Stimulated activated CD8-positive, alpha-beta memory T cell treated with anti-CD3 and anti-CD28 coated beads, Interleukin-4, amount 100 ng/mL, for 24 hours (primary cell): ENCODE measurements at places on chromosomes 5 and 9.

DNA sequence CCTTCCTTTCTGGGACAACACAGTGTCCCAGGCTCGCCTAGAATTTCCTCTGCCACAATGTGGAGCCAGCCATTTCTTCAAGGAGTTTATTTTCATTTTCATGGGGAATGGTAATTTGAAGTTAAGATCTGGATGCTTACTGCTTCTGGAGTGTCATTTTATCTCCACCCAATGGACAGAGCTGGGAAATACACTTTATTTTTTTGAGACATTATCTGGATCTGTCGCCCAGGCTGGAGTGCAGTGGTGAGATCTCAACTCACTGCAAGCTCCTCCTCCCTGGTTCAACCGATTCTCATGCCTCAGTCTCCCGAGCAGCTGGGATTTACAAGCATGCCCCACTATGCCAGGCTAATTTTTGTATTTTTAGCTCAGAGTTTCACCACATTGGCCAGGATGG, 12.7 kb upstream of the THG1L start:
- DNase-seq = no peak

DNA sequence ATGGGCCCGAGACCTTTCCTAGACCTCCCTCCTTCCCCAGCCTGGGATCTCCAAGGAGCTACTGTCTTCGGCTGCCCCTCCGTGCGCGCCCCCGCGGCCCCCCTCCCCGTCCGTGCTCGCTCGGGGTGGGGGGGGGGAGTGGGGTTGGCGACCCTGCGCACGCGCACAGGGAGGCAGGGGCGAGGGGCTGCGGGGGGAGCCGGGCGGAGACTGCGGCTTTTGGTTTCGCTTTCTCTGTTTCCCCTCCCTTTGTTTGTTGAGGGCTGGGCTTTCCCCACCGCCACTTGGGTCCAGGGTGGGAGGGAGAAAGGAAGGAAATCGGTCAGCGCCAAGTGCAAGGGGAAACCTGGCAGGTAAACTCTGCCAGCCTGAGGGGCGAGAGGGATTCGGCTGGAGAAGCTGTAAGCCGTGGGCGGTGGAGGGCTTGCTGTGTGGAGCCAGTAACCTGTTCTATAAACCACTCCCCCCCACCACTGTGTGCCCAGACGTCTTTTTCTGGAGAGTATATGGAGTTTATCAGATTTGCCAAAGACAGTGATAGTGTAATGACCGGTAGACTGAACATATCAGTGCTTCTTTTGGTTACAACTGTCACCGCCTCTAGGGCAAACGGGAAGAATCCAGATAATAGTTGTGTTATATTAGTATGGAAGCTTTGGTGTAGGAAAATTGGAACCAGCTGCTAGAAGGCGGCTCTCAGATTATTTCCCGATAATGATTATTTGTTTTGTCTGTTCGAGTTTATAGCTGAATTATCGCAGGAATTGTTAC, 684 bp downstream of the DNAJA1 start:
- DNase-seq = peak; percentile 69

GRCh38 chr5:98588215-98588614, 185.2 kb upstream of the RGMB start:
- DNase-seq = no peak

GRCh38 chr5:142926549-142926948, 156.4 kb downstream of the ARHGAP26 start:
- DNase-seq = no peak

DNA sequence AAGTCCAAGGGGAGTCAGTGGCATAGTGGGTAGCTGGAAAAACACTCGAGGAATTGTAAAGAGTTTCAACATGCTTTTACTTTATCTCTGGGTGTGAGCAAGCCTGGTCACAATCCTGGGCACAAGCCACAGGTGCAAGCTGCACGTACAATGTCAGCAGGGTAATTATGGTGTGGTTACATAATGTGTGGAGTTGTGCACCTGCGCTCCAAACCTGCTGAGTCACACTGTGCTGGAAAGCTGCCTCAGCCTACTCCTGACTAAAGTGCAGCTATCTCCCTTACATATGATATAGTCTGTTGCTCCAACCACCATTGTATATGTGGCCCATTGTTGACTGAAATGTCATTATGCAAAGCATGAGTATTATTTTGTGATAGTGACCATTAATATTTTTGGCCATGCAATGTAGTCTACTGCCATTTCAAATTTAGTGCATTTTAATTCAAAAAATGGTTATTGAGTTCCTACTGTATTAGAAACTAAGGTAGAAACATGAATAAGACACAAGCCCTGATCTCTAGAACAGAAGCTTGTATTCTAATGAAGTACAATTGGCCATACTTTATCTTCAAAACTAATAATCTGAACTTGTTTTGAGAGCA, 160.9 kb upstream of the SLC30A5 start:
- DNase-seq = no peak

DNA sequence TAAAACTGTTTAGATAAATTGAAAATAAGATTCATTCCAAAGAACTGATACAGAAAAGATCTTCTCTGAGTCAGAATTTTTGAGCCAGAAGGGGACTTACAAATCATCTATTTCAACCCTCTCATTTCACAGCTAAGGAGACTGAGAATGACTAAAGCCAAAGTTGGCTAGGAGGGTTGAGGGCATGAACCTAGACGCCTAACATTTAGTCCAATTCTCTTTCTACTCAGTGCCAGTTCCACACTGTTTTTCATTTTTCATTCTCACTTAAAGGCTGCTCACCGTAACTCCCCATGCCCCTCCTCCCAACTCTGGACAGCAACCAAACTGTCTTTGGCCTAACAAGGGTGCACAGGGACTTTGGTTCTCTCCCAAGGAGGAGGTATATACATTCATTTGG, 364.0 kb downstream of the NDUFS4 start:
- no peak for DNase-seq

GRCh38 chr9:123541411-123541810, 185.4 kb downstream of the CRB2 start:
- DNase-seq = no peak

GRCh38 chr9:130939405-130940026, 469 bp upstream of the FIBCD1 start:
- DNase-seq = no peak

DNA sequence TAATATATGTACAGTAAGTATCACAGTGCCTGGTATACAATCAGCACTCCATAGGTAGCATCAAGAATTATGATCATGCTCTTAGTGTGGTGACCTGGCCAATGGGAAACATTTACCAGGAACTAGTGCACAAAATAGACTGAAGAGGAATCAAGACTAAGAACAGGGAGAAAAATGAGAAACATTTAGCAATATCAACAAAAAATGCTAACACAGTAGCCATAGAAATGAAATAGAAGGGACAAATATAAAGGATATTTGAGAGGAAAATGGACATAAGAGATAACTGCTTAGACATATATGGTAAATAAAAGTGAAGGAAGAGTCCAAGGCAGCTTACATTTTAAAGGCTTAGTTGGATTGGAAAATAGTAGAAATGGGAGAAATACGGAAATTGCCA, 16.5 kb upstream of the SPATA9 start:
- DNase-seq = no peak

DNA sequence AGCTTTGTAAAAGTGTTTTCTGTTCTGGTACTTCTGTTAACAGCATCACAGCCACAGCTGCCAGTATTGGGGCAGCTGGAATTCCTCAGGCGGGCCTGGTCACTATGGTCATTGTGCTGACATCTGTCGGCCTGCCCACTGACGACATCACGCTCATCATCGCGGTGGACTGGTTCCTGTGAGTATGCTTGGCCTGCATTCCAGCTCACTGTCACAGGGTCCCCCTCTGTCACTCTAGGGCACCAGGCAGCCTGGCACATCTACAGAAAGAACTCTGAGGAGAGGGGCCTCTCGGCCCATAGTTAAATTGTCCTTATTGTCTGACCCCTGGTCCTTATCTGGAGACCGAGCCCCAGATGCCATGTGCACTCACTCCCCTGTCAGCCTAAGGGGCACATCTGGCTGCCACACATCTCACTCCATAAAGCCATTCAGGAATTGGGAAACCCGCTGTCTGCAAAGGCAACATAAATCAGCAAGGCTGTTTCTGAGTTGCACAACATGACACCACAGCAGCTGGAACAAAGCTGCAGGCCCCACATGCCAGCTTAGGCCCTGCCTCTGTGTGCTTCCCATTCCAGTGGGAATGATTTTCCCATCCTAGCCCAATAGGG, 77.5 kb downstream of the SLC1A3 start:
- no peak for DNase-seq

DNA sequence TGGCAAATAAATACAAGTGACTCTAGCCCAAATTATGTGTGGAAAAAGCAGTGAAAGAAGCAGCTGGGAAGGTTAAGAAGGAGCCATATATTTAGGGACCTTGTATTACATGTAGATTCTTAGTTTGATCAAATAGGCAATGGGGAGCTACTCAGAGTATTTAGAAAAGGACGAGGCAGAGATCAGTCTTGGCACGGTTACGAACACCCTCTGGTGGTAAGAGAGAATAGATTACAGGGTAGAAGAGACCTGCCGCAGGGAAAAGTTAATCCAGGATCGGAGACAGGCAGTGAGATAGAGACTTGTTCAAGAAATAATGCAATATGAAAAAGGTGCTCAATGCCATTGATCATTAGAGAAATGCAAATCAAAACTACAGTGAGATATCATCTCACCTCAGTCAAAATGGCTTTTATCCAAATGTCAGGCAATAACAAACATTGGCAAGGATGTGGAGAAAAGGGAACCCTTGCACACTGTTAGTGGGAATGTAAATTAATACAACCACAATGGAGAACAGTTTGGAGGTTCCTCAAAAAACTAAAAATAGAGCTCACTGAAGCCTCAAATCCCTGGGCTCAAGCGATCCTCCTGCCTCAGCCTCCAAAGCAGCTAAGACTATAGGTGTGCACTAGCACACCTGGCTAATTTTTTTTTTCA, 12.0 kb downstream of the INIP start:
- DNase-seq = no peak

DNA sequence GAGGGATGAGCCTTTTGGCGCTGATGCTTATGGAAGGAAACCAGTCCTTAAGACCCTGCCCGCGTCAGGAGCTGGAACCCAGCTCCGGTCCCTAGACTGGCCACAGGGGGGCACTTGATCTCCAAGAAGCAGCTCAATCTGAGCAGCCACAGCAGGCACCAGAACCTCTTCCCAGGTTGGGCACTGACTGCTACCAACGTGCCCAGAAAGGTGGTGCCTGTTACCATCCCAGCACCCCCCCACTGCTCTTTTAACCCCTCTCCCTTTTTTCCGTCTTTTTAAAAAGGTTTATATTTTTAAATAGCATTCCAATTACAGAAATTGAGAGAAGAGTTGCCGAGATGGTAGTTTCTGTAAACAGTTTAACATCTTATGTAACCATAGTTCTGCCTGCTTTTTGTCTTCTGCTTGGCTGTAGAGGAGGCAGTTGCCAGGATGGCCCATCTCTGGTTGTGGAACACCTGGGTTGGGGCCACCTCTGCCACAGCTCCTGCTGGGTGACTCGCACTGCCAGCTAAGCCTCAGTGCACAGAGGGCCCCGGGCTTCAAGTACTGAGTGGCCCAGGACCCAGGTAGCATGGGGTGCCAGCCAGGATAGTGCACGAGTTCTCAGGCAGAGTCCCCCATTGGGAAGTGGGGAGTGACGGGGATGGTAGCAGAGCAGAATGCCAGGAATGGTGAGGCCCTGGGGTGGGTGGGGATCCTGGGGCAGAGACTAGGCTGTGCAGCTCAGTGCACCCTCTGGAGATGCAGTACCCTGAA, 62.8 kb downstream of the PFDN1 start:
- peak; percentile 47 for DNase-seq

GRCh38 chr9:134062461-134063087, 5.3 kb downstream of the BRD3 start:
- no peak for DNase-seq

GRCh38 chr5:126723643-126724042, 53.3 kb upstream of the LMNB1 start:
- DNase-seq = no peak

GRCh38 chr9:19232823-19233194, 2.3 kb downstream of the DENND4C start:
- DNase-seq = no peak

DNA sequence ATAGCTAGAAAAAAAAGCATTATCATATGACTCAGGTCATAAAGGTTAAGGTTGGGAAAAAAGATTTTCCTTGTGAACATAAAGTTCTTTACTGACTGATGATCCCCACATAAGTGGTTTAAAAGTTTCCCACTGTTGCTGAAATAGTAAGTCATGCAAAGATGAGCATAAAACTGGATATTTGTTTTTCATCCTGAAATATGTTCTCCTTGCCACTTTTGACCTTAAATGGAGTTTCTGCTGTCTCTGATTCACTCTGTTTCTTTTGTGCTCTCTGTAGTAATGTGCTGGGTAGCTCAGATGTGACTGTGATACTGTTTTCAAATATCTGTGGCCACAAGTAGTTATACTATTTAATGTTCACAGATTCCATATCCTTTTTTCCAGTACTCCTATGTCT, 162.5 kb upstream of the GAS1 start:
- DNase-seq = no peak

DNA sequence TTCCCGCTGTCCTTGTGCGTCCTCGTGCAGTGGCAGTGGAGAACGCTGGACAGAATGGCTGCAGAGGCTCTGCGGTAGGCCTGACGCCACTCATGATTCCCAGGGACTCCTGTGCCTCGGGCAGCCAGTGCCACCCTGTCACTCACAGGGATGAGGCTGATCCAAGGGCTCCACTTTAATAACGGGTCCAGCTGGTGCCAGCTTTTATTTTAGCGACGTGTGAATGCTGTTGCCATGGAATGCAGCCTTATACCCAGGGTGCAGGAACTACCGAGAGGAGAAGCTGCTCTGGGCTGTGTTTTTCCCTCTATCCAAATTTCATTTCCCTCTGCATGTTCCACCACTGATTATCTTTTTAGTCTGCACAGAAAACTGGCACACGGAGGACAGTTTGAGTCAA, 15.8 kb upstream of the NTNG2 start:
- DNase-seq = no peak

GRCh38 chr5:35308421-35308820, 78.1 kb upstream of the PRLR start:
- no peak for DNase-seq

DNA sequence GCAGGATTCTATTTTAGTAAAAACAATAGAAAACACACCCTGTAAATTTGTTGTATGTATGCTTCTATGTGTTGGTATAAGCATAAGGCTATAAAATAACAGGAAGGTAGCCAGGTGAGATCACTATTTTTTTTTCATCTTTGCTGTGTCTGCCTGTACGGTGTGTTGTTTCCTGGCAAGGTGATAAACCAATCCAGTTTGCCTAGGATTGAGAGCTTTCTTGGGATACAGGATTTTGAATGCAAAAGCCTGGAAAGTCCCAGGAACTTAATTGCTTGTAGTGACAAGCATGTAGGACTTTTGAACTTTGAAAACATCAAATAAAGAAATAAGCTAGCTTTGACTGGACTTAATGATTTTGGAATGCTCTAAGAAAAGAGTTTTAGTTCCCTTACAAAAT, 83.3 kb upstream of the RORB start:
- DNase-seq = no peak

DNA sequence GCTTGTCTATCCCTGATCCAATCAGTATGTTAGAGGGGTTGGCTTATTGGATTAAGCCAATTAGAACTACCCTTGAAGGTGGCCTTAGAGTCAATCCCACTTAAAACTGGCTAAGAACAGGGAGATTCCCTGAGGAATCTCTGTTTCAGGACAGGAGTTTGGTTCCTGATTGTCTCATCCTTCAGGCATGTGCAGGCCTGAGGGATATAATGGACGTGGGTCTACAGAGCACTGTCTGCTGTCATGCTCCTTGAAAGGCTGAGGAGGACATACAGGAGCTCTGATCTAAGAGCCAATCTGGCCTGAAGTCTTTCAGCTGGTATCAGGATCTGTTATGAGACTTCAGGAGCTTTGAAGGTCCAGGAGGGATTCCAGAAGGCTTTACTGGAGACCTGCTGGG, 36.2 kb upstream of the PRXL2C start:
- no peak for DNase-seq

GRCh38 chr5:9363026-9363425, 182.8 kb downstream of the SEMA5A start:
- no peak for DNase-seq
